Daoy (cell line): ENCODE measurements at places on chromosomes 2 and 18.

GRCh38 chr2:181984814-181985631 is 630 bp upstream of the PPP1R1C start:
- DNase-seq: no peak

GRCh38 chr2:172937884-172938712 is 137.5 kb upstream of the MAP3K20 start:
- DNase-seq: no peak

- DNase-seq: peak; percentile 46
Measured at GRCh38 chr2:119753041-119753929, 6.4 kb upstream of the PTPN4 start.

GRCh38 chr18:5980721-5981120 is 85.4 kb upstream of the TMEM200C start:
- no peak for DNase-seq

DNA sequence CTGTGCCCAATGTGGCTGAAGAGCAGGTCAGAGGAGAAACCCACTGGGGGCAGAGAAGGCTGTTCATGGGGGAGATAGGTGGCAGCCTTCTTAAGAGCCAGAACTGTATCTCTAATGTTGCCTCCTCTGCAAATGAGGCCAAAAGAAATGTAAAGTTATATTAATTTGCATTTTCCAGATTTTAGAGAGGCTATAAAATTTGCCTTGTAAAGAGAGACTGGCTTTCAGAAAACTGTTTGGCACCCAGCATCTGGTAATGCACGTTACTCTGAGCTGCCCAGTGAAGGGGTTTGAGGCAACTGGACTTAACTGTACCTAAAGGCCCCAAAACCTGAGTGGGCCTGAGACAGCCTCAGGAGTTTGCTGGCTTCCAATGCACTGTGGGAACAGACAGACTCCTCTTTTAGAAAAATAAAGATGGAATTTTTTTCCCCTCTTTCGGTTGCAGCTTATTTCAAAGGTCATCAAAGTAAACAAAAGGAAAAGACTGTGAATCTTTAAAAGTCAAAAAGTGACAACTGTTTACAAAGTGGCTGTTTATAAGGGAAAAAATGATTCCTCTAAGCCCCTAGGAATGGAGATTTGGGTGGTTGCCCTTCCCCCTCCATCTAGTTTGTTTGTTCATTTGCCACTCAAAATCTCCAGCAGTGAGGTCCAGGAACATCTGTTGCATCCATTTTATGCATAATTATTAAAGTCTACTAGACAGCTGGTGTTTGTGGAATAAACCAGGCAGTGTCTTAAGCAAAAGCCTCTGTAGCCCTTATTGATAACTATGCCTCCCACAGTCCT is 132.2 kb upstream of the ZFP36L2 start:
- DNase-seq: no peak

DNA sequence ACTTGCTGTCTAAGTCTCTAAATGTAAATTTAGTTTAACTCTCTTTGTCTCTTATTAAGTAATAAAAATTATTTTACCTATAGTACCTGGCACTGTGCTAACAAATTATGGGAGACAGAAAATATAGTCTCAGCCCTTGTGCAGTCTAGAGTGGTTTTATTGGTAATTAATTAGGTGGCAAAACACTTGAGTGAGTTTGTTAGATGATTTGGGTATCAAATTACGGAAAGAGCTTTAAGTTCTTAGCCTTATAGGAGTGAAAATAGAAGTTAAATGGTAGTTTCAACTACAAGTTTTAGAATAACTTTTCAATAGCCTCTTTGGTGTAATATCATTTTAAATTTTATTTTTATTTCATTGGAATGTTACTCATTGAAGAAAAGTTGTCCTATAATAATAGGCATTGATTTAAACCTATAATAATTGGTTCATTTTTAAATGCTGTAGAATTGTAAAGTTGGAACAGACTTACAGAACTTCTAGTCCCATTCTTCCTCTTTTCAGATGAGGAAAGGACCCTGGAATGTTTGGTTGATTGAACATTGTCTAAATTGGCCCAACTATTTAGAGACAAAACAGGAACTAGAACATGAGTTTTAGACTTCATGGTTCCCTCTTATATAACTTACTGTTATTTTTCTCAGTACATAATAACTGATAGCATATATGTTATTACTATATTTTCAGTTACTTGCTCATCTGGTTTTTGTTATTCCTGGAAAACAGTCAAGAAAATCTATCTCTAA is 10.2 kb upstream of the HTR2B start:
- DNase-seq: no peak
